ENCODE measurements at places on chromosomes 7 and 10.

DNA sequence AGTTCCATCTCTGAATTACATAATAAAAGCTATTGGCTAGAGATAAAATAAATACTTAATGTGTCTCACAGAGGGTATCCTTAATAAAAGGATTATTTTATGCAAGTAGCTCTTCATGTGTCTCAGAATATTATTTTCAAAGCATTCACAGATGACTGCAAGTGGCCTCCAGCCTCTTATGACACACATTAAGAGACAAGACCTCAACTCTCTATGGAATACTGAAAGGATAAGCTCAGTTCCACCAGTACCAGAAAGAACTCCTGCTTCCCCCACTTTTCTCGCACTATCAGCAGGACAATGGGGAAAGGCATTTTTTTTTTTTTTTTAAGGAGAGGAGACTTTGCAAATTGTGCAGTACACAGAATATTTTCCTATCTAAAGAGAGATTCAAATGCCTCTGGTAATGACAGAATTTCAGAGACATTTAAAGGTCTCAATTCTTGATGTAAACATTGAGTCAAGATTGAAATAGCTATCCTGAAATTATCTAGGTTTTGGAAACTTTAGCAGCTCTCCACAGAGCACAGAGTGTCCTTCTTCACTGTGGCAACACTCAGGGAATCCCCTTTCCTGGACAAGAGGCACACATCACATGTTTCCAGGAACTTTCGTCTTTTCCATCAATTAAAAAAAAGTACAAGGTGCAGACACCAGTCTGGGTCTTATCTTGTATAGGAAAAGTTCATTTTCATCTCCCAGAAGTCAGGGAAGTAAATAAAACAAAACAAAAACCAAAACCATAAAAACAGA, 122.0 kb upstream of the ANK3 start:
- no peak for DNase-seq

- DNase-seq = no peak
These were observed 224.0 kb upstream of the PLXDC2 start for GRCh38 chr10:19592276-19592675.

DNA sequence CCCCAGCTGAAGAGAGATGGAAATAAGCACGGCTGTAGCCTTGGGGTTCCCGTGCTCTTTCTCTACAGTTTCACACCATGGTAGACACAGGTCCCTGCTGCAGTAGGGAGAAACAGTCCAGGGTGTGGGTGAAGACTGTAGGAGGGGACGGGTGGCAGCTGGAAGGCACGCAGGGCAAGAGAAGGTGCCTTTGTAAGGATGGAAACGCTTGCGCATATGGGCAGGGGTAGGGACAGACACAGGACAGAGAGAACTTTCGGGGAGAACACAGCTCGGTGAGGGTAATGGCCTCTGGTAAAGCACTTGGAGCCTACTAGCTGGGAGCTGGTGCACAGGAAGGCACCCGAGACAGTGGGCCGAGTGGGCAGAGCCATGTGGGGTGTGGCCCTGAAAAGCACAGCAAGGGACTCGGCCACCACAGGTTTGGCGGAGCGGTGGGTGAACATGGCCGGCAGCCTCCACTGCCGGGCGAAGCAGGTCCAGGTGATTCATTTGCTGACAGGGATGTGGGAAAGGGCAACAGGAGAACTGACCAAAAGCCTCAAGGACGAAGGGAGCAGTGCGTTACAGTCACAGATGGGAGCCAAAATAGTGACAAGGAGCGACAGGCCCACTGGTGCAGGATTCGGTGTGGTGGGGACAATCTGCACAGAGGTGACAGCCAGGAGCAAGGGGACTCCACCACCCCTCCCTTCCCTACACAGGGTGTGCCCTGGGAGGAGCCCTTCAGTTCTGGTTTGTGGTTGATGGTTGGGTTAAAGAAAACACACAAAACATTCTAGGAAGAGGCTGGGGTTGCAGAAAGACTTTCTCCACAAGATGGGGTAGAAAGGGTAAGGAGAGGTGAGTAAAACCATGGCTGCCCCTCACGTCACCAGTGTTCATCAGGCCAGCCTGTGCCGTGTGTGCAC, 97.1 kb downstream of the VOPP1 start:
- no peak for DNase-seq

DNA sequence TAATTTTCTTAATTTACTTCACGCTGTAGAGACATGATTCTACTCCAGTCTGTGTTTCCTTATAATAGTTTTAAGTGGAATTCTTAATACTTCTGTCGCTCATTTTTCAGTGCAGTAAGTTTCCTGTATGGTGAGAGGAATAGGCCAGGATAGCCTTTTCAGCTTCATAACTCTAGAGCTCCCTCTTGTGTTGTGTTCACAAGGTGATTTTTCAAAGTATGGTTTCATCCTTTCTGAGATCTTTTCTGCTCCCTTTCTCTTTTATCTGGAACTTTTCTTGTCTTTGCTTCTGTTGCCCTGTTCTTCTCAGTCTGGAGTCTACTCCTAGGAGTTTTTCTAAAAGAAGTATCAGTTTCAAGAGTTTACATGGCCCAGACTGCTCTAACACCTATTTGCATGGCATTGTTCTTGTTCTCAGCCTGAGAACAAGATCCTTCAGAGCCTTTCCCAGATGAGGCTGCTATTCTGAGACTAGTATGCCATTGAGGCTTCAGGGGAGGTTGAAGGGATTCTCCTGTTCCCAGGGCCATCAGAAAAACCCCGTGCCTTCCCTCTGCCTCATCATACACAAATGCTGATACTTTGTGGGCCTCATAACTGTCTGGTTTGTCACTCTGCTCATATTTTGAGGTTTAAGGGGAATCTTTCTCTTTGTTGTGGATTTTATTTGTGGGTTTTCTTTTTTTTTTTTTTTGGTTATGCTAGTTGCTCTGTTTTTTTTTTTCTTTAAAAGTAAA, 21.8 kb downstream of the NET1 start:
- no peak for DNase-seq

GRCh38 chr10:30114881-30115625, 55.7 kb upstream of the JCAD start:
- DNase-seq = no peak

DNA sequence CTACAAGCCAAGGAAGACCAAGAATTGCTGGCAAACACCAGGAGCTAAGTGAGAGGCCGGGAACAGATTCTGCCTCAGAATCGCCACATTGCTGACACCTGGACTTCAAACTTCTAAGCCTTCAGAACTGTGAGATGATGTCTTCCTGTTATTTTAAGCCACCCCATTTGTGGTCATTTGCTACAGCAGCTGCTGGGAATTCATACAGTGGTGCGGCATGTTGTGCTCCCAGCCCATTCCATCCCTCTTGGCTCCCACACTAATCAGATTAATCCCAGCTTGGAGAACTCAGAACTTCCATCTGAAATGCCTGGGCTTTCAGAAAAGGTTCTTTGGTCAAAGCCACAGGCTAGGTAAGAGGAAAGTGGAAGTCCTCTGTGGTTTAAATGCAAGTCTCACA, 24.9 kb downstream of the TCAF1 start:
- no peak for DNase-seq

DNA sequence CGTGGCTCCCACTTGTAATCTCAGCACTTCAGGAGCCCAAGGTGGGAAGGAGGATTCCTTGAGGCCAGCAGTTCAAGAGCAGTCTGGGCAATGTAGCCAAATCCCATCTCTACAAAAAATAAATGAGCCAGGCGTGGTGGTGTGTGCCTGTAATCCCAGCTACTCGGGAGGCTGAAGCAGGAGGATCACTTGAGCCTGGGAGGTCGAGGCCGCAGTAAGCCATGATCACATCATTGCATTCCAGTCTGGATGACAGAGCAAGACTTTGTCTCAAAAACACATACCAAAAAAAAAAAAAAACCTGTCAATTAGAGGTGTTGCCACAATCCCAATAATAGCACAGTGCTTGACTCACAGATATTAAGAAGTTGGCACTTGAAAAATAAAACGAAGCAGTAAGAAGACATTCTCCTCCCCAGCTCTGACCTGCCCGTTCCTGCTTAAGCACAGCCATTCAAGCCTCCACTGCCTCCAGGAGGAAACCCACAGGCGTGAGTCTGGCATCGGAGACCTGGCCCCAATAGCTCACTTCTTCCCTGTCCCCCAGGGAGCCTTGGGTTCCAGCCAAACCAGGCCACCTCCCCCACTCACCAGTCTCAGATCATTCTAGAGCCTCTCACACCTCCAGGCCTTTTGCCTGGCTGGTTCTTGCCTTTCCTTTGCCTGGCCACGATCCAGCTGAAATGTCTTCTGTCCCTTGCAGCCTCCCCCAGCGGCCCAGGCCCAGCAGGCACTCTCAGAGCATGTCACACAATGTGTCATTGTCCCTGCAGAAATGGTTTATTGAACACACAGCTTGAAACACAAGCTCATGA, 45.3 kb upstream of the GTF2I start:
- no peak for DNase-seq

GRCh38 chr10:110747609-110748464, 103.7 kb downstream of the RBM20 start:
- no peak for DNase-seq

GRCh38 chr7:130884437-130885417, 150.7 kb upstream of the KLF14 start:
- DNase-seq = no peak

DNA sequence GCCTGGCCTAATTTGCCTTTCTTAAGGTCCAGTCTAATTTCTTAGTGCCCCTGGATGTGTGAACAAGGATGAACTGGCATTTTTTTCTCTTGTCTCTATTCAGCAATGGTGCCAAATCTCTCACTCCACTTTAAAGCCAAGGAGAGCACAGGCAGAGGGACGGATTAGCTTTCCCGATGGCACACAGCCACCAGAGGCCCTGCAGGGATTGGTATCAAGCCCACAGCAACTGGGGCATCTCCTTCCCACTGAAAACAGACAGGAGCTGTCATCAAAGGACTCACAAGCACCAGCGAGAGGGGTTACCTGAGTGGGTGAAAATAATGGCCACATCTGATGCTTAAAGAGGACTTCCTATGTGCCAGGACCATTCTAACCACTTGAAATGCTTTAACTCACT, 83.1 kb downstream of the ITIH5 start:
- no peak for DNase-seq

DNA sequence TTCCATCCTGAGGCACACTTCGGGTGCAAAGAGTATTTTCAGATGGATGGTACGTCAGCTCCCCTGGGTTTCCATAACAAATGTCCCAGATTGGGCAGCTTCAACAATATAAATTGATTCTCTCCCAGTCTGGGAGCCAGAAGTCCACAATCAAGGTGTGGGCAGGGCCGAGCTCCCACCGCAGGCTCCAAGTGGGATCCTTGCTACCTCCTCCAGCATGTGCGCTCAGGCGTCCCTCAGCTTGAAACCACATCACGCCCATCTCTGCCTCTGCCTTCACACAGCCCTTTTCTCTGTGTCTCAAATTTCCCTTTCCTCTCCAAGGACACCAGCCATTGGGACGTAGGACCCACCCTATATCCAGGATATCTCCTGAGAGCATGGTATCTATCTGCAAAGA, 153.5 kb downstream of the DIP2C start:
- DNase-seq = no peak

DNA sequence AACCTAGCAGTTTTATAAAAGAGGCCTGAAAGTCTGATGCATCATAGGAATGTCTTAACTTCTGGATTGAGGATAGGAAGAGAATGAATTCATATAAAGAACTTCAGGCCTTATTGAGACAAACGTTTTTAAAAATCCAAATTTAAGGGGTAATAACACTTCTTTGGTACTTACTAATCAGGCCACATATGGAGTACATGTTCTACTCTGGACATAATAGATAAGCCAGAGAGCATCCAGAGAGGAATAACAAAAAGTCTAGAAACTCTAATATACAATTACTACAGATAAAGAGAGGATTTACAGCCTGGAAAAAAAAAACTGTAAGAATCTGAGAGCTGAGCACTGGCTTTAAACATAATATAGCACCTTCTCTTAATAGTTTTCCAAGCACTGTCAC, 2.9 kb downstream of the MTPAP start:
- DNase-seq = no peak

- no peak for DNase-seq
These were observed 131.2 kb upstream of the MKI67 start for GRCh38 chr10:128257428-128257827.

DNA sequence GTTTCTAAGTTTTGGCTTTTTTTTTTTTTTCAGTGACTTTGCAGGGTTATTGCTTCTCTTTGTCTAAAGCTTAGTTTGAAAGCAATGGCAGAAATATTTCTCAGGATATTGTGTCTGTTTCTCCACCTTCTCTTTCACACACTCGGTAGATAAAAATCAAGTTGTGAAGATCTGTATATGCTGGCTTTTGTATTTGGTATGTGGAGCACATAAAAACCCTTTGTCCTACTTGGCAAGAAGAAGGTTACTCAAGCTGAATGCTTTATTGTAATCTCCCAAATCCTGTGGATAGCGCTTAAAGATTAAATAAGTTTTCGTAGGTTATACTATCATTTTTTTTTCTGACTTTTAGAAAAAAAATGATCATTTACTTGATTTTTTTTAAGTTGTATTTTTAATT, 172.4 kb downstream of the CDCA7L start:
- DNase-seq = no peak

DNA sequence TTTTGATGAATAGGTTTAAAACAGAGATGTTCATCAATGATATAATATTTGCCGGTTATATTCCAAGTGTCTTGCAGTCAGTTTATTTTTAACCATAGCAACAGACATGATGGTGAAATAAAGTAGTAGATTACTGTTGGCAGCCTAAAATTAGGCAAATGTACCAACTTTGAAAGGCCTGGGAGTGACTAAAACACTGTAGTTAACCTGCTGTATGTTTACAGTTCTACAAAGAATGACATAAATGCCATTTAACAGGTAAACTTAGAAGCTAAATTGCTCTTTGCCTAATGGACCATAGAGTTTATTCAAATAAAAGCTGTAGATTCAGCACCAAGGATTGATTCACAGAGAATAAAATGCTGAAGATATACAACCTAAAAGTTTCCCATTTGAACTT, 64.1 kb downstream of the PHTF2 start:
- DNase-seq = no peak

GRCh38 chr10:62492012-62492869, 118.1 kb downstream of the ZNF365 start:
- no peak for DNase-seq

- DNase-seq = no peak
These were observed 24.0 kb upstream of the AMZ1 start for GRCh38 chr7:2663960-2664359.

- no peak for DNase-seq
These were observed 58.5 kb downstream of the LCOR start for GRCh38 chr10:96890580-96890979.

GRCh38 chr7:118158766-118159165, 25.2 kb upstream of the LSM8 start:
- no peak for DNase-seq

- DNase-seq = no peak
These were observed 69.4 kb downstream of the HECTD2 start for GRCh38 chr10:91479583-91479982.

DNA sequence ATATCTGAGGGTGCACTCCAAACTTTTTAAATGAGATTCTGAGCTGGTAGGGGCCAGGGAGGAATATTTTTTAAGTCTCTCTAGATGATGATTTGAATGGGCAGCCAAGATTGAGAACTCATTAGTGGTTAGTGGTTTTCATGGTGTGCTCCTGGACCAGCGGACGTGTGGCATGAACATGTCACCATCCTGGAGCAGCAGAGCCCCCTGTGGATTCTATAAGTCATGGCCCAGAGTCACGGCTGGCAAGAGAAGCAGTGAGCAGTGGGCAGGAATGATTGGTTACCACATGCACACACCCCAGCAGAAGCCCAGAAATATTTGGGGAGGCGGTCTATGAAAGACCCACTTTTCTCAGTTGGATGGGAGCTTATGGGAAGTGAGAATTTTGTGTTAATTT, 21.2 kb upstream of the UCN3 start:
- DNase-seq = no peak

Data from Peyer's patch (tissue), 4 donors.